ENCODE measurements at places on chromosomes 7 and 10. TPM values are rescaled to one million over a fixed set of nuclear protein-coding genes. Genes with fewer than 3 reads are reported as not detected.

DNA sequence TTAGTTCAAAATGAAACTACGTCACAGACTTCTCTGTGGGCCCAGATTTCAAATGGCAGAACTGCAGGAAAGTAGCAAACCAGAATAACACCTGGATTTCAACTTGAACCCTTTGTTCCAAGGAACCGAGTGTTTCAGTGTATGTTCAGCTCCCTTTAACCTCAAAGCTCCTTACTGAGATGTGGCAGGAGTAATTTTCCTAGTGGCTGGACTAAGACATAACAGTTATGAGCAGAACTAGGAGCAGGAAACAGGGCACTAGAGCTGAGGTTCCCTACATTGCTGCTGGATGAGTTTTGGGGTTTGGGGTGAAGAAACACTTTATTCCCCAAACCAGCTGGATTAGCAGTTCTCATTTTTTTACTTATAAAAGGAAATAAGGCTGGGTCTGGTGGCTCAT, 50.1 kb downstream of the NSUN6 start:
- no peaks in the 10 kb centered on the region for H3K36me3 ChIP-seq
- H3K4me3 ChIP-seq = no peak overlapping the region
- H3K4me1 ChIP-seq = no peaks in the 10 kb centered on the region
- DNase-seq = no peak
- H3K27ac ChIP-seq = no peak overlapping the region

GRCh38 chr7:76049295-76049694, 1.4 kb downstream of the MDH2 start:
- no peak for DNase-seq
- H3K36me3 ChIP-seq = no peaks in the 10 kb centered on the region
- H3K4me3 ChIP-seq = no peak overlapping the region
- peaks cover 4% of the 10 kb centered on the region for H3K4me1 ChIP-seq
- H3K27me3 ChIP-seq = no peaks in the 10 kb centered on the region

The RTKN2 gene
- total RNA-seq = 4.8 TPM

GRCh38 chr7:20089431-20089830, 127.8 kb downstream of the MACC1 start:
- no peaks in the 10 kb centered on the region for H3K36me3 ChIP-seq
- H3K27ac ChIP-seq = no peak overlapping the region
- no peaks in the 10 kb centered on the region for H3K4me1 ChIP-seq
- H3K4me3 ChIP-seq = no peak overlapping the region

The CNOT4 gene
- total RNA-seq = 20.9 TPM

The PAX4 gene
- total RNA-seq = not detected

DNA sequence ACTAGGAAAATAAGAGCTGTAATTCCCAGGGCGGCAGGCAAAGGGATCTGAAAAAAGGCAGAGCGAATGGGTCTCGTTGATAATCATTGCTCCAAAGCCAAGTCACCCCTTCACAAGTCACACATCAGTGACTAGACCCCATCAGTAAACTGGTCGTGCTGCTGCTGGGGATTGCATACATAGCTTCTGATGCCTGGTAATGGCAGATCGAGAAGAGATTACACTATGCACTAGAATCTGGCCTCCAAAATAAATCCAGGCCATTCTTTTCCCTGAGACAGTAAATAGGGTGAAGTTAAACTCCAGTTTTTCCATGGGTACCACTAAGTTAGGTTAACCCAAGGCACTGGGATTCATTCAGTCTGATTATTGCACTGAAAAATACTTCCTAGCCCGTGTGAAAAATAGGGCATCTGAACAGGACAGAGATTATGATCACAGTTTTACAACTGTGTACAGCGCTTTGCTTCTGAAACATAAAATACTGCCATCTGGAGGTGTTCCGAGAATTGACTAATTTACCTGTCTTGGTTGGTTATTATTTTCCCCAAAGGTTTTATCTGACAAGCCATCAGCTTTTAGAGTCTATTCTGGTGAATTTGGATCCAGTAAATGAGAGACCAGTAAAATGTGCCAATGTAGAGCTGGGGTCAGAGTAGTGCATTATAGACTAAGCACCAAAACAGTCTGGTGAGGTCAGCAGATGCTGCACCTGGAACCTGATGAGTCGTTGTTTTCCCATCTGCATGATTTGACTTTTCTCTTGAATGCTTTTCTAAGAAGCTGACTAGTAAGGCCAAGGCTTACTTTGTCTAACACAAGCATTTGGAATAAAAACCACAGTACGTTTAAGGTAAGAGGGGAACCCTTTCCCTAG, 82.9 kb upstream of the AFAP1L2 start:
- H3K4me3 ChIP-seq = no peak overlapping the region
- peaks cover 29% of the 10 kb centered on the region for H3K36me3 ChIP-seq
- H3K4me1 ChIP-seq = peaks cover 25% of the 10 kb centered on the region

DNA sequence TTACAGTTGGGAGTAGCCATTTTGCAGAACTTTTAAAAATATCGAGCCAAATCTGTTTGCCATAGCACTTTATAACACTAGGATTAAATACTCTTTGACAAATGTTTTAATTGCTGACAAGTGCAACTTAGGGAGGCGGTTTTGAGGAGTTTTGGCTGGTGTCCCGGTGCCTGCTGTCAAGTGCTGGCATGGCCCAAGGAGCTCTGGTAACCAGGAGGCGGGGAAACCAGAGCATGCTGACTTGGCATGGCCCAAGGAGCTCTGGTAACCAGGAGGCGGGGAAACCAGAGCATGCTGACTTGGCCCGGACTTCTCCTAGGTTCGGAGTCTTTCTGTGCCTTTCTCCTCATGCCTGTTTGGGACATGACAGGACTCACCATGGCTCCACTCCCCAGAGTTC, 30.8 kb upstream of the ZNF32 start:
- H3K4me3 ChIP-seq = no peak overlapping the region
- no peak overlapping the region for H3K27ac ChIP-seq
- no peaks in the 10 kb centered on the region for H3K27me3 ChIP-seq
- no peaks in the 10 kb centered on the region for H3K4me1 ChIP-seq

- no peaks in the 10 kb centered on the region for H3K36me3 ChIP-seq
- no peak overlapping the region for H3K27ac ChIP-seq
- no peak for DNase-seq
- H3K4me1 ChIP-seq = no peaks in the 10 kb centered on the region
- no peak overlapping the region for H3K4me3 ChIP-seq
- no peaks in the 10 kb centered on the region for H3K27me3 ChIP-seq
These were observed 31.7 kb downstream of the CAMK1D start for GRCh38 chr10:12380999-12381398.

DNA sequence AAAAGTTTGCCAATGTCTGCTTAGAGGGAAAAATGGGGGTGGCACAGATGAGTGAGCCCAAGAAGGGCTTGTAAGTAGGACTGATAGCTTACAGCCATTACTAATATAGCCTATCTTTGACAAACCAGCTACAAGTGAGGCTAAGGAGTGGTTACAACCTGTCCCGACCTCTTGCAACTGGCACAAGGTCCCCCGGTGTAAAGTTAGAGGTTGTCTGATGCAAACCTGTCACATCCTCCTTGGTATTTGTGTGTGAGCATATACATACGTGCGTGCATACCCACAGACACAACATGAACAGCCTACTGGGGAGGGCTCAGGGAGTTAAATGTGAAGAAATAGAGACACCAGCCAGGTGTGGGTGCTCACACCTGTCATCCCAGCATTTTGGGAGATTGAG, 14.6 kb downstream of the ADAP1 start:
- DNase-seq = no peak
- no peaks in the 10 kb centered on the region for H3K4me1 ChIP-seq
- H3K27me3 ChIP-seq = peaks cover 13% of the 10 kb centered on the region
- H3K36me3 ChIP-seq = no peaks in the 10 kb centered on the region
- H3K4me3 ChIP-seq = no peak overlapping the region
- no peak overlapping the region for H3K27ac ChIP-seq

The KNDC1 gene
- total RNA-seq = not detected

The WAPL gene
- total RNA-seq = 35.3 TPM

- no peaks in the 10 kb centered on the region for H3K27me3 ChIP-seq
- DNase-seq = no peak
- H3K27ac ChIP-seq = peak overlapping the region; percentile 90
- H3K4me1 ChIP-seq = peaks cover 36% of the 10 kb centered on the region
These were observed 744 bp downstream of the TRIP6 start for GRCh38 chr7:100867776-100868485.

DNA sequence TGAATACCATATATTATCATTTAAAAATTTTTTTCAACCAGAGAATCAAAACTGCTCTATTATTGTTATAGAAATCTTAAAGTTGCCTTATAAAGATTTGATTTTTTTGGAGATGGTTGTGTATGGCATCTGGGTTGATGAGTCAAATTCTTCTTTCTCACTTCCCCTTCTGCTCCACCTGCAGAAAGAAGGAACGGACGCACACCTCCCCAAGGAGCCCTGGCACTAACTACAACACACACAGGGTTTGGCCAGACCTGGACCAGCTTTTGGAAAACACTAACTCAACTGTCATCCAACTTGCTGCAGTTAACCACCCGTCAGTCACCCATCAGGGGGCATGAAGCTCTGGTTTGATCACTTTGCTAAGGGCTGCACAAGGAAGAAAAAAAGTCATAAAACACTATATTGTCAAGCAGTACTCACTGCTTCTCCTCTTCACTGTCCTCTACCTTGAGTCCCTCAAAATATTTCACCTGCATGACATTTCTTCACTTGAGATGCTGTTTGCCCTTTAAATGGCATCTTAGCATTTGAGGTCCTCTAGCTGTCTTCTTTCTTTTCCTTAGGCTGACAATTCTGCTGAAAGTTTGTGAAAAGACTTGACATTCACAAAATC, 266.7 kb upstream of the PHF14 start:
- H3K27ac ChIP-seq = no peak overlapping the region
- no peak for DNase-seq
- no peaks in the 10 kb centered on the region for H3K27me3 ChIP-seq
- H3K36me3 ChIP-seq = no peaks in the 10 kb centered on the region
- H3K4me3 ChIP-seq = no peak overlapping the region

- H3K36me3 ChIP-seq = no peaks in the 10 kb centered on the region
- H3K27me3 ChIP-seq = no peaks in the 10 kb centered on the region
- H3K4me3 ChIP-seq = no peak overlapping the region
These were observed 199.7 kb upstream of the VSTM2A start for GRCh38 chr7:54342458-54342857.

DNA sequence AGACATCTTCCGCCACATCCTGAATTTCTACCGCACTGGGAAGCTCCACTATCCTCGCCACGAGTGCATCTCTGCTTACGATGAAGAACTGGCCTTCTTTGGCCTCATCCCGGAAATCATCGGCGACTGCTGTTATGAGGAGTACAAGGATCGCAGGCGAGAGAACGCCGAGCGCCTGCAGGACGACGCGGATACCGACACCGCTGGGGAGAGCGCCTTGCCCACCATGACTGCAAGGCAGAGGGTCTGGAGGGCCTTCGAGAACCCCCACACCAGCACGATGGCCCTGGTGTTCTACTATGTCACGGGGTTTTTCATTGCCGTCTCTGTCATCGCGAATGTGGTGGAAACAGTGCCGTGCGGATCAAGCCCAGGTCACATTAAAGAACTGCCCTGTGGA, 1.9 kb downstream of the KCND2 start:
- no peaks in the 10 kb centered on the region for H3K36me3 ChIP-seq
- H3K4me3 ChIP-seq = no peak overlapping the region
- peaks cover 11% of the 10 kb centered on the region for H3K4me1 ChIP-seq
- no peak for DNase-seq
- no peak overlapping the region for H3K27ac ChIP-seq

GRCh38 chr10:122650331-122650730, 49.3 kb downstream of the C10orf120 start:
- H3K27me3 ChIP-seq = peaks cover 6% of the 10 kb centered on the region
- no peaks in the 10 kb centered on the region for H3K4me1 ChIP-seq
- DNase-seq = no peak
- no peak overlapping the region for H3K27ac ChIP-seq
- H3K36me3 ChIP-seq = no peaks in the 10 kb centered on the region

All from endothelial cell of umbilical vein (primary cell).